ENCODE measurements at places on chromosomes 16 and 17.

- no peak for DNase-seq
These were observed 4.6 kb upstream of the COL1A1 start for GRCh38 chr17:50205963-50206505.

DNA sequence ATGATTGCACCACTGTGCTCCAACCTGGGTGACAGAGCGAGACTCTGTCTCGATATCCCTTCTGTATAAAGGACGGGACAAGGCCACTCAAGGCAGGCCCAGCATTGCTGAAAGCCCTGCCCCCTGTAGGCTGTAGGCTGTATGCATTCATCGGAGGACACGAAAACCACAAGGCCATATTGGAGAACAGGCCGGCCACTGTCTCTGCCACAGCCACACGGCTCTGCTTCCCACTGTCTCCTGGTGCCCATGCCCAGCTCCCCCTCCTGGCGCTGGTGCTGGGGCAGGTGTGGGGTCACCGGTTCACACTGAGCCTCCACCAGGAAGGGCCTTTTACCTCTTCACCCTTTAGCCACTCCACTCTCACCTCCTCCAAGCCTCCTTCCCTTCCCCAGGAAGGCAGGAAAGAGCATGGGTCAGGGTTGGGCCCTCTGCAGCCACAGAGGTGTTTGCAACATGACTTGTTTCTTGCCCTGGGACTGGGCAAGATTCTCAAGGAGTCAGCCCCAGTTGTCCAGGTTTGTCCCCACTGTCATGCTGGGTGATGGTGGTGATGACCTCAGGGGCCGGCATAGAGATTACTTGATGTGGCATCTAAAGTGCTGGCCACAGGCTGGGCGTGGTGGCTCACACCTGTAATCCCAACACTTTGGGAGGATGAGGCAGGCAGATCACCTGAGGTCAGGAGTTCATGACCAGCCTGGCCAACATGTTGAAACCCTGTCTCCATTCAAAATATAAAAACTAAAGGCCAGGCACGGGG, 5.3 kb upstream of the NTN3 start:
- no peak for DNase-seq

GRCh38 chr17:66415366-66416206, 113.2 kb downstream of the PRKCA start:
- peak; percentile 70 for DNase-seq

- DNase-seq: no peak
These were observed 30.6 kb downstream of the ACTG1 start for GRCh38 chr17:81481815-81482505.

DNA sequence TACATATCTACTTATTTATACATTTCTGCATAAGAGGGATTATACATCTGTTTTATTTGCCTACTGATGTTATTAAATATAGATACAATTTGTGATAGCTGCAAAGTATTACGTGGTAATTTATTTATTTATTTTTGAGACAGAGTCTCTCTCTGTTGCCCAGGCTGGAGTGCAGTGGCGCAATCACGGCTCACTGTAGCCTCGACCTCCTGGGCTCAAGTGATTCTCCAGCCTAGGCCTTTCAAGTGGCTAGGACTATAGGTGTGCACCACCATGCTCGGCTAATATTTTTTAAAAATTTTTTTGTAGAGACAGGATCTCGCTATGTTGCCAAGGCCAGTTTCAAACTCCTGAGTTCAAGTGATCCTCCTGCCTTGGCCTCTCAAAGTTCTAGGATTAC, 35.5 kb downstream of the NFAT5 start:
- DNase-seq: no peak

DNA sequence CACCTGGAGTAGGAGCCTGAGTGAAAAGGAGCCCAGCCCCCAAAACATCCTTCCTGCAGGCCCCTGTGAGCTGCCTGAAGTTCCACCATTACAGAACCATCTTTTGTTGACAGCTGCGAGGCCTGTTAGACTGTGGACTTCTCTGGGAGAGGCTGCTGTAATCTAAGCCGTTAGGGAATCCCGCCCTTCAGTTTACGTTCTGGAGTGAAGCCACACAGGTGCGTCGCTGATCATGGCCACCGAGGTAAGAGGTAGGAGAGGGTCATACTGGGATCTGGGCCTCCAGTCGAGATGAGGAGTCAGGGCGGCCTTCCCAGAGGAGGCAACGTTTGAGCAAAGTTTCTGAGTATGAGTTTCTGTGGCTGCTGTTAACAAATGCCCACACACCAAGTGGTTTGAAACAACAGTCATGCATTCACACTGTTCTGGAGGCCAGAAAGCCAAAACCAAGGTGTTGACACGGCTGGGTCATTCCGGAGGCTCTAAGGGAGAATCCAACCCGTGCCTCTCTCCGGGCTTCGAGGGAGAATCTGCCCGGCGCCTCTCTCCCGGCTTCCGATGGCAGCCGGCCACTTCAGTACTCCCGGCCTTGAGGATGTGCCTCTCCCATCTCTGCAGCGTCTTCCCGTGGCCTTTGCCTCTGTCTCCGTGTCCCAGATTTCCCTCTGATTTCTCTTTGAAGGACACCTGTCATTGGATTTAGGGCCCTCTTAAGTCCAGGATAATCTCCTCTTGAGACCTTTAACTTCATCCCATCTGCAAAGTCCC, 26.6 kb upstream of the ATP2C2 start:
- DNase-seq: peak; percentile 68

- no peak for DNase-seq
These were observed 5.7 kb upstream of the TOX3 start for GRCh38 chr16:52552643-52553042.

DNA sequence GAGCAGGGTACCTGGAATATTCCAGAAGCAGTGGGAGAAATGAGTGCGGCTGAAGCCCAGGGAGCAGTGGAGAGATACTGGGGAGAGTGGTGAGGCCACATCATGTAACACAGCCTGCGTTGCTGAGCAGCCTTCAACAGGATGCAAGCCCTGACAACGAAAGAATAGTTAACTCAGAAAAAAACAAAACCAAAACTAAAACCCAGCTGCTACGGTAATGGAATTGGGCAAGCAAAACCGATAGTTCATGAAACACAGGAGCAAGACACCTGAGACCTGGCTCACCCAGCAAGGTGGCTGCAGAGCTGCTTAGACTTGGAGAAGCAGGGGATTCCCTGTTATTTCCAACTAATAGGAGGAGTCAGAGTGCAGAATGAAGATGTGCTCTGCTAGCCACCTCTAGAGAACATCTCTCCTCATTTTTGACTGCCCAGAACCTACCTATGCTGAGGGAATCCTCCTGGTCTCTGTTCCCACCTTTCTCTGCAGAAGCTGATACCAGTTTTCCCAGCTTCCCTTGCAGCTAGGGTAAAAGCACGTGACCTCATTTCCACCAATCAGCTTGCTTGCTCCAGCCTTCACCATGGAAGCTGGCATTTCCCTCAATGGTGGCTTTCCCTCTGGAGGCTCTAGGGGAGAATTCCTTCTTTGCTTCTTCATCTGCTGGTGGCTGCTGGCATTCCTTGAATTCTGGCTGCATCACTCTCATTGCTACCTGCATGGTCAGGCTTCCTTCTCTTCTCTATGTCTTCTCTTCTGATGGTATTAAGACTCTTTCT, 59.4 kb upstream of the XYLT1 start:
- no peak for DNase-seq

- DNase-seq: no peak
These were observed 2.4 kb upstream of the CISD3 start for GRCh38 chr17:38727736-38728135.

DNA sequence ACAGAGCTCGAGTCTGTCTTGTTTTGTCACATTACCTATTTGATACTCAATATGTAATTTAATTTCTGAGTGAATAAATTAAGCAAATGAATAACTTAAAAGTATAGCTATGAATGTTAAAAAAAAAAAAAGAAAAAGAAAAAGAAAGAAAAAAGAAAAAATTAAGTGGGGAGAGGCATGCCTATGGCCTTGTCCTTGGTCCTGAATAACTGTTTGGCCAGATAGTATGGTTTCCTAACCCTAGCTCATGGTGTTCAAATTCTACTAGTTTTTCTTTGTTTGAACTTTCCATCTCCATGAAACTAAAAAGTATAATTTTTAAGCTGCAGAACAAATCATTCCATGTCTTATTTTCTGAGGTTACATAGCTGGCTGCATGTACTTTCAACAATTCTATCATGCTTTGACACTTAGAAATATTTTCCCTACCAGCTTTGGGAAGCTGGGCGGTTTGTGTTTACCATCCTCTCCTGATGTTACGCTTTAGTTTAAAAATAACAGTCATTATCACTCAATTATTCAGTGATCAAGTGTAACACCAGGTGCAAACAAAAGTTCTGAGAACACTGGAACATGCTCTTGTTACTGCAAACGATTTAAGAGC, 31.8 kb downstream of the TOX3 start:
- no peak for DNase-seq

DNA sequence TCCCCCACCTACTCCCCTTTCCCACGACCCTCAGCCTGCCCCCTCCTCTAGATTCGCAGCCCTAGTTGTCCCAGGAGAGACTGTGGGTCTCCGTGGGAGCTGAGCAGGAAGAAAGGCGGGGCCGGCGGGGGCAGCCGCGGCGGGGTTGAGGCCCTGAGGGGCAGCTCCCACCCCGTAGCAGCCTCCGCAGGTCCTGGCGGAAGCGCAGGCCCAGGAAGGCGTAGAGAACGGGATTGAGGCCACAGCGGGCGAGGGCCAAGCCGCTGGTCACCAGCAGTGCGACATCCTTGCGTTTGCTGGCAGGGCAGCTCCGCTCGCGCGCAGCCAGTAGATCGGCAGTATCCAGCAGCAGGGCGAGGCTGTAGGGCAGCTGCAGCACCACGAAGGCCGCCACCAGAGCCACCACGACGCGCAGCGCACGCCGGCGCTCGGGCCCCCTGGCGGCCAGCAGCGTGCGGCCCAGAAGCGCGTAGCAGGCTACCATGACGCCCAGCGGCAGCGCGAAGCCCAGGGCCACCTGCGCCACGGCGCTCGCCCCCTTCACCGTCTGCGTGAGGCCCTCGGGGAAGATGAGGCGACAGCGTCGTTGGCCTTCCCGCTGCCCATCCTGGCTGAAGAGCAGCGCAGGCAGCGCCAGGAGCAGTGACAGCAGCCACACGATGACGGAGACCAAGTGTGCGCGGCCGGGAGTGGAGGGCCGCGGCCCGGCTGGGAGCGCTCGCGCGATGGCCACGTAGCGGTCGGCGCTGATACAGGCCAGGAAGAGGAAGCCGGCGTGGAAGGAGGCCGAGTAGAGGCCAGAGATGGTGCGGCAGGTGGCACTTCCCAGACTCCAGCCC, 1.9 kb downstream of the CCR10 start:
- peak; percentile 79 for DNase-seq

GRCh38 chr16:3150346-3151218, 15.8 kb downstream of the ZNF213 start:
- DNase-seq: peak; percentile 96

DNA sequence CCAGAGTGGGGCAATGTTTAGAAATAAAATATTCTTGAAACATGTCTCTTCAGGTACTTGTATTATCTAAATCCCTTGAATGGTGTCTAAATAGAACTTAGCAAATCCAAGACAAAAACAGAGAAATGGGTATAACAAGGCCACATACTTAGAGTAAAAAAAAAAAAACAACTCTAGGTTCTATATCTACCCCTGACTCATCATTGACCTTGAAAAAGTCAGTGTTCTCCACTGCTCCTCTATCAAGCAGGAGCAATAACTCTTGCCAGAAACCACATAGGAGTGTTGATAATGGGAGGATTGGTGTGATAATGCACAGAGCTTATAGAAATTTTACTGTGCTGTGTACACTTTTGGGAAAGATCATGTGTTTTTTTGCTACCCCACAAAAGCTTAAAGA, 296.6 kb upstream of the PMFBP1 start:
- no peak for DNase-seq

DNA sequence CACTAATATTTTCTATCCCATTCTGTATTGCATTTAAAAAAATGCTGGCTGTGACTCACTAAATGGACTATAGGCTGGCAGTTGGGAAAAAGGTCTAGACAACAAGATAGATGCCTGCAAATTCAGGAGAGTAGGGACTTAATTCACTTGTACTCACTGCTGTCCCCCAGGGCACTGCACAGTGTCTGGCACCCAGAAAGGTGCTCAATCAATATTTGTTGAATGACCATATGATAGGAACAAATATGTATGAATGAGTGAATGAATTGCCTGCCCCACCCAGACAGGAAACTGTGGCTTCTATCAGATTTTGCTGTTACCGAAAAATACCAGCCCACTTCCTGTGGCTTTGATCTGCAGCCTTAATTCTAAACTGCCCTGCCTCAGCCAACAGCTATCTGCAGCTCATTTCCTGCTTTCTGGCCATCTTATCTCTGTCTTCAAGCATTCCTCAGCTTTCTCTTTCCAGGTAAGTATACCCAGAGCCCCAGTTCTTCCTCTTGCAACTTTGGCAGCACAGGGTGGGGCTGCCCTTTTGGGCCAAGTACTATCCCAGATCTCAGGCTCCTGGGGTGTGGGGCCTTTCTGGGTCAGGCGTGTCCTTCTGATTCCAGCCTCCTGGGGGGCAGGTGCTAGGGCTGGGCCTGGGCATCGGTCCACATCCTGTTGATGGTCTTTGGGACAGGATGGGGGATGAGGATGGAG, 15.3 kb upstream of the TNS4 start:
- no peak for DNase-seq

GRCh38 chr17:58060596-58061191, 22.5 kb upstream of the DYNLL2 start:
- peak; percentile 52 for DNase-seq

DNA sequence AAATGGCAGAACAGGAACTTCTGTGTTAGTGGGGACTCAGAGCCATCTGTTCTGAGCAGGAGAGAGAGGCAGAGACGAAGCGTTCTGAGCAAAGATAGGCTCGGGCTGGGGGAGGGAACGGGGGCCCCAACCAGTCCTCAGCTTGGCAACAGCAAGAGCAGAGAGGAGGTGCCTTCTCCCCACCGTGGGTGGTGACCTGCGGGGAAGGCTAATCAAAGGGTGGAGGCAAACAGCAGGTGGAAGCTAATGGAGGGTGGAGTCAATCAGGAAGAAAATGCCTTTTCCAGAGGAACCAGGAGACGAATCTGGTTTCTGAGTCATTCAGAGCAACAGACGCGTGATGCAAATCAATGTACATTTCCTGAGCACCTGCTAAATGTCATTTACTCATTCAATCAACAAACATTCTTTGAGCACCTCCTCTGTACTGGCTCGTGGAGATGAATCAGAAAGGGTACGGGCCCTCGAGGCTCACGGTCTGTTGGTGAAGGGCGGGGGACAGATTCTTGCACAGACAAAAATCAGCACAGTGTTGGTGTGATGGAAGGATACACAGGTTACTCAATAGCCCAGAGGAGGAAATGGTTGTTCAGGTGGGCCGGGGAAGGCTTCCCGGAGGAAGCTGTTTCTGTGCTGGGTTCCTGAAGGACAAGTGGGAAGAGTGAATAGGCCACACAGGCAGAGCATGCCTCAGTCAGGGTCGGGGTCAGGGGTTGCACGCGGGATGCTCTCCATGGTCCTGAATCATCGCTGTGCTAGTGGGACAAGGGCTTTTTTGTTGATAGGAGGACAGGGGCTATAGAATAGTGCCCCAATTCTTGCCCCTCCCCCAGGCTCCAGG, 5.7 kb upstream of the SPNS2 start:
- DNase-seq: peak; percentile 89

DNA sequence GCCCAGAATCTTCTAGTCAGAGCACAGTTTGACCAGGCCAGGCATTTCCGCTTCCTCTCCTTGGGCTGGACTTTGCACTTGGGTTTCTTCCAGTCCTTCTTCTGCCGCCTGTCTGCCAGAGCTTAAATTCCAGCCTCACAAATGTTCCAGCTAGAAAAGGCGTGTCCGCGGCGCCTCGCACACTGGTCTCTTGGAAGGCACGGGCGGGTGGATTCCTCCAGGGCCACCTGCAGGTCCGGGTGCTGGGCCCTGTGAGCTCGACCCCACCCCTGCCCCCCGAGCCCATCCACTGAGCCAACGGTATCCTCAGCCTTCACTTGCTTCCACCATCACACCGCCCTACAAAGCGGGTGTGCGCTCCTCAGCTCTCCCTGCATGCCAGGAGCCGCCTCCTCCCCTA, 2026.5 kb downstream of the TP53TG3F start:
- DNase-seq: no peak
